Head of caudate nucleus (tissue), 42 donors: ENCODE measurements at places on chromosomes 3 and 15.
A peak's percentile ranks its signal among the peaks of the same experiment; 100 is the strongest.

- no peak for DNase-seq
Measured at GRCh38 chr3:170320461-170321121, 36.9 kb upstream of the SKIL start.

DNA sequence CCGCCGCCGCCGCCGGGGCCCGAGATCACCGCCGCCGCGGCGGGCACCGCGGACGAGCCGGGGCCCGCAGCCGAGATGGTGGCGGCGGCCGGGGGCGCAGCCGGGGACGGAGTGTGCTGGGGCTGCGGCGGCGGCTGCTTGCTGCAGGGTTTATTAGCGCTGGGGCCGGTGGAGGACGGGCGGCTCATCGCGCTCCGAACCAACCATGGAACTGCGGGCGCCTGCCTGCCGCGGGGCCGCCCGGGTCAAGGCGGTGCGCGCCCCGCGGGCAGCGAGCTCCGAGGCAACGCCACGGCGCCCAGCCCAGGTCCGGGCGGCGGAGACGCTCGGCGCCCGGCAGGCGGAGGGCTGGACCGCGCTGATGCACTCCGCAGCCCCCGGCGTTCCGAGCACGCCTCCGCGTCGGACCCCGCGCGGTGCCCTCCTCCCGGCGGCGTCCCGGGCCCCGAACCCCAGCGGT, 277 bp downstream of the SIAH2 start:
- no peak for DNase-seq

GRCh38 chr3:111589303-111590142, 5.6 kb downstream of the ZBED2 start:
- no peak for DNase-seq

GRCh38 chr3:12229896-12230295, 59.0 kb upstream of the PPARG start:
- DNase-seq, result no peak

DNA sequence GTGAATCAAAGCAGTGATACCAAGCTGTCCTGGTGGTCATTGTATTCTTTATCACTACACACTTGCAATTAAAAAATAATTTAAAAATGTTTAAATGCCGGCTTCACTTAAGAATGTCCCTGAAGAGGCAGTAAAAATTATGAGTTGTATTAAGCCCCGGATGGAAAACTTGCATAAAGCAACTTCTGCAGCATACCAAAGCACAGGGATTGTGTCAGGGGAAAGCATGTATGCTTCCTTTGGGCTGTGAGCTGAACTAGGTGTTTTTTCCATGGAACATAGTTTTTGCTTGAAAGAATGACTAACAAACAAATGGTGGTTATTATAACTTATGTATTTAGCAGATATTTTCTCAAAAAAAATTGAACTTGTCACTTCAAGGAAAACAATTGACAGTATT, 143.1 kb downstream of the ARNT2 start:
- DNase-seq, result no peak

GRCh38 chr3:191499307-191500080, 38.5 kb downstream of the PYDC2 start:
- peak; percentile 80 for DNase-seq

DNA sequence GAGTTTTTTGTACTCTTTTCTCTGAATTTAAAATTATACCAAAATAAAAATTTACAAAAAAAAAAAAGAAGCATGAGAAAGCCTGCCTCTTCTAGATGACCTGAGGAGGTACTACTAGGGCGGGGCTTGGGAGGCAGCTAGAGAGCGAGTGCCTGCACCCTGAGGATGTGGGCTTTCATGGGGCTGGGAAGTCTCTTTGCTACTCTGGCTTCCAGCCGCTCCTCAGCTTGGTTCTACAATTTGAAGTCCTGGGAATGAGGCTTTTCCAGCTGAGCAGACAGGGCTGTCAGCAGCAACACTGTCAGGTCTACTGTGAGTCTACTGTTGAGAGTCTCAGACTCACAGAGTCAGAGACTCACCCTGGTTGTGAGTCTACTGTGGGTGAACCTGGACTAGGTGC, 8.2 kb upstream of the PSTPIP1 start:
- DNase-seq, result no peak

GRCh38 chr3:32564195-32564594, 6.5 kb downstream of the DYNC1LI1 start:
- no peak for DNase-seq

DNA sequence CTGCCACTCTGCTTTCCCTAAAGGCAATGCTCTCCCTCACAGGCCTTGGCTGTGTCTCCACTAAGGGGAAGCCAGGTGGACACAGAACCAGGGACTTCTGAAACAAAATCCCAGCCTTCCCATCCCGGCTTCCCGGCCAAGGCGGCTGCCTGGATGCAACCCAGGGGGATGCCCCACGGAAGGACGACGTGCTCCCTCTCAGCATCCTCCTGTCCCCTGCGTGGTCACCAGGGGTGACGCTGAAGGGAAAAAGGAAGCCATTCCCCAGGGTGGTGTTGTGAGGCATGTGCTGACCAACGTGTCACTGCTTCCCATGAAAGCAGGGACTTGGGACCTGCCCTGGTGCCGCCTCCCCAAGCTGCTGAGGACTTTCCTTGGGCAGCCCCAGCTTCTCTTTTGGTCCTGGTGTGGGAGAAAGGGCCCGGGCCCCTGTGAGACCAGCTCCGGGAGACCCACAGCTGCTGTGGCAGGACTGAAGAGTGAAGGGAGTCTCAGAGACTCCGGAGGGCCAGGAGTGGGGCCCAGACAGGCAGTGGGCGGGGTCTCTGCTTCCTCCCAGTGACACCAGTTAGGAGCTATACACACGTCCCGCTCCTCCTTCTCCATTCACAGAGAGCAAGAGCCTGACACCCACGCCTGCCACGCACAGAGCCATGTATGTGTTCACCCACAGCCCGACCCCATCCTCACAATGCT, 139.2 kb downstream of the NUP210 start:
- DNase-seq, result no peak

DNA sequence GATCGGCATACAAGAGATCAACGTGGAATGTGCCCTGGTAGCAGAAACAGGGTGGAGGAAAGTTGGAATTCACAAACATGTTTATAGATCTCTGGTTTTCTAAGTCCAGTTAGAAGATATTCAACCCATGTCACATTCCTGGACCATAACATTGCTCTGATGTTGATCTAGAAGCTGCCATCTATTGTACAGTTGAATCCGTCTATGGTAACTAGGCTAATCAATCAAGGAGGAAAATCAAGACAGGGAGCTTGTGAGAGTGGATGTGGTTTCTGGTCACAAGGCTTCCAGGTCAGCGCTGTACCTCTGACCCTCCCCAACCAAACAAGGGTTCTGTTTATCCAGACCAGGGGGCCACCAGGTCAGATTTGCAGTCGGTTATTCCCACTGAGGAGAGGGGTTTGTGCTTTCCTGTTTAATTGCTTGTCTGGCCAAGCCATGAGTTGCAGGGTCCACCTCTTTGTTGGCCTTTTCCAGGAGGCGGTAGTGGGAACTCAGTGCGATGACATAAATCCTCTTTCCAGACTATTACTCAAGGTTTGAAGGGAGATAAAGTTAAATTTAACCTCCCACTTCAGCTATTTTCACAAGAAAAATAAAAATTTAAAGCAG, 130.3 kb downstream of the SLCO3A1 start:
- no peak for DNase-seq

DNA sequence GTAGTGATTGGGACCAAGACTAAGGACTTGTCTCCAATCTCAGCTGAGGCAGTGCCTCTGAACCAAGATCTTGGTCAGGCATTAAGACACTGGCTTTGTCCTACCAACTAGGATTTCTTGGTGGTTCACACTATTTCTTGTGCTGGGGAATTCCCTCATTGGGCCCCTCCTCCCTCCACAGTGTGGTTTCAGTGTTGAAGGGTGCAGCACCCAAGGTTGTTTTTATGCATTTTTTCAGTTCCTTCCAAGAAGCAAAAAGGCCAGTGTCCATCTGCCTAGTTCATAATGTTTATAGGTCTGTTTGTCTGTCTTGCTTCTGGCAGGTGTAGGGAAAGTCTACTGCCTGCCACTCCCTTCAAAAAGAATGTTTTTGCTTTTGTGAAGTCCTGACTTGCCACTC, 10.6 kb upstream of the ITPKA start:
- no peak for DNase-seq

DNA sequence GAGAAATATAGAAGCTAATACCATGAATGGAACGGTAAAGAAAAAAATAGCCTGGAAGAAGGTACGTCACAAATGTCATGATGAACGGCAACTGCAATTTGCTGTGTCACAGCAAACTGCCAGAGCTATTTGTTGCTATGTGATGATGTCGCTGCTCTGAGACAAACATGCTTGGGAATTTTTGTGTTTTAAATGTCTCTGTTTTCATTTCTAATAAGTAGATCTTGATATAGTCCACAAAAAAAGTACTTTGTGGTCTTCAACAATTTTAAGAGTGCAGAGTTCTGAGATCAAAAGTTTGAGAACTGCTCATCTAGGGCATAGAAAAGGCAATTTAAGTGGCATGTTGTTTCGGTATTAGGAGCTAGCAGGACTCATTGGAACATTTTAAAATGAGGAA, 4.3 kb upstream of the NR1D2 start:
- DNase-seq, result no peak

- no peak for DNase-seq
Measured at GRCh38 chr3:194832346-194833104, 146.8 kb downstream of the FAM43A start.
